ENCODE measurements at places on chromosomes 5 and 9.

- no peak for DNase-seq
Measured at GRCh38 chr9:75604661-75605060, 285.8 kb upstream of the PCSK5 start.

DNA sequence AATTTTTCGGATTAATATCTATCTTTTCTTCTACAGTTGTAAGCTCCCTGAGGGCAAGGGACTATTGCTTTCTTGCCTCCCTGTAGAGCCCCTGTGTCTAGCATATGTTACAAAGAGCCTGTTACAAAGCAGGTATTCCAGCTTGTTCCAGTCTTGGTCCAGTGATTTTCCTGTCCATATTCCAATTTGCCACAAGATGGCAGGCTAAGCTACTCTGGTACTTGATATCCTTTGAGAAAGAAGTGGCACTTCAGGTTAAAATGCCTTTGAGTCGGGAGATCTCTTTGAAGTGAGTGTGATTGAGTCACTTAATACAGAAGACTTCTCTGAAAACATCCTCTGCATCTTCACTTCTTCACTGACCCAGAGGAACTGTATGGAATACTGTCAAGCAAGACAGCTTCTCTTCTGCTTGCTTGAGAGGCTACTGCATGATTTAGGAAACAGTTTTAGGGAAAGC lies 24.5 kb downstream of the CAVIN4 start:
- DNase-seq, result peak; percentile 50

DNA sequence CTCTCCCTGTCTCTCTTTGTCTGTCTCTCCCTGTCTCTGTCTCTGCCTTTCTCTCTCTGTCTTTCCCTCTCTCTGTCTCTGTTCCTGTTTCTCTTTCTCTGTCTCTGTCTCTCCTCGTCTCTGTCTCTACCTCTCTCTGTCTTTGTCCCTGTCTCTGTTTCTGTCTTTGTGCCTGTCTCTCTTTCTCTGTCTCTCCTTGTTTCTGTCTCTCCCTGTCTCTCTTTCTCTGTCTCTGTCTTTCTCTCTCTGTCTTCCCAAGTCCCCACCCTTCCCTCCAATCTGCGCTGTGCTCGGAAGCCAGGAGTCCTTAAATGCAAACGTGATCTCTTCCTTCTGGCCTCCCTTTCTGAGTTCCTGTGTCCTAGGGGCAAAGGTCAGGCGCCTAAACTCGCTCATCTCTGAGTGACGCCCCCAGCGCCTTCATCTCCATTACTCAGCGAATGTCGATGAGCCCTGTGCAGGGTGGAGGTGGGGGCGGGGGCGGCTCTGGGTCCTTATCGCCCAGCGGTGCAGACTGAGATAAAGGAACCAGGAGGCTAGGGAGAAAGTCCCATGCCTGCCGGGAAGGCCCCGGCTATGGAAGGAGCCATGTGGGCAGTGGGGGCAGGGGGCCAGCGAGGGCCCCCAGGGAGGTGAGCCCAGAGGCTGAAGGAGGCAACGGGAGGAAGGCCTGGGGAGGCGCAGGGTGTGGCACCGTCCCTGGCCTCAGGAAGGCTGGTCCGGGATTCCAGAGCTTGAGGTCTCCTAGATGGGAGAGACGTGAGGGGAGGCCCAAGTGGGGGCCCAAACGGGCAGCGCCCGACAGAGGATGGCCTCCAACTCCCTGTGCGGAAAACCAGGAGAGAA lies 1.5 kb upstream of the SLC6A19 start:
- DNase-seq, result no peak

DNA sequence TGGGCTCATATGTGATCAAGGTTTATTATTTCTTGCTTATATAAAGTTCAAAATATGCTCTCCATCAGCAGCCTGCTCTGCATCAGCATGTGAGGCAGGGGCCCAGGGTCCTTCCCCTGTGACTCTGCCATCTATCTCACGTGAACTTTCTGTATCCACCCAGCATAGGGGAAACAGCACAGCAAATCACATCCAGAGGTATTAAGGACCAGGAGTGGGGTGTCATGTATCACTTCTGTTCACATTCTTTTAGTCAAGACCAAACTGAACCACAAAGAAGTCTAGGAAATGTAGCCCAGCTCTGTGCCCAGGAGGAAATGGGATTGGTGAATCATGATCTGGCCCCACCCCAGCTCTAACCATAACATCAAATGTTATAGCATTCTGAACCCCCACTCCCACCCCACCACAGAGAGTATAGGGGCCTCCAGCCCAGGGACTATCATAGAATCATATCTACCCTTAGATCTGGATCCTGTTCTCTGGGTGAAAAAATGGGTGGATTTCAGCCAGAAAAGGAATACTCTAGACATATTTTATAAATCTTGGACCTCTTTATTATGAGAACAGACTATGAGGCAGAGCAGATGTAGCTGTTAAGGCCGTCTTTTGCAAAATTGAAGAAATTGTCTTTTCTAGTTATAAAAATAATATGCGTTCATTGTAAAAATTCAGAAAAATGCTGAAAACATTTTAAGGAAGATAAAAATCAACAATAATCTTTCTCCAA lies 473.7 kb downstream of the ARHGEF28 start:
- DNase-seq, result no peak

- DNase-seq, result no peak
Measured at GRCh38 chr9:124818431-124819281, 34.6 kb upstream of the WDR38 start.

DNA sequence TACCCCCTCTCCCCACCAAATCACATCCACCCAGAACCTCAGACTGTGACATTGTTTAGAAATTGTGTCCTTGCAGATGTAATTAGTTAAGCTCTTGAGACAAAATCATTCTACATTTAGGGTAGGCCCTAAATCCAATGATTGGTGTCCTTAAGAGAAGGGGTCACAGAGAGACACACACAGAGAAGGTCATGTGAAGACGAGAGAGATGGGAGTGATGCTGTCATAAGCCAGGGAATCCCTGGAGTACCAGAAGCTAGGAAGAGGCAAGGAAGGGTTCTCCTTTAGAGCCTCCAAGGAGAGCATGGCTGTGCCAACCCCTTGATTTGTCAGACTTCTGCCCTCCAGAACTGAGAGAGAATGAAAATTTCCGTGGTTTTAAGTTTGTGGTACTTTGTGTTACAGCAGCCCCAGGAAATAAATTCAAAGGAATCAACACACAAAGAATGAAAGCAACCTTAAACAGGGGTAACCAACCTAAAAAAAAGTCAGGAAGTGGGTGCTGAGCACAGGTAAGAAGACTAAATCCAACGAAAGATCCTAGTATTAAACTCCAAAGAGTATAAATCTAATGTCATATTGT lies 33.6 kb downstream of the TIMD4 start:
- DNase-seq, result no peak

- DNase-seq, result no peak
Measured at GRCh38 chr9:137303893-137304382, 1.9 kb upstream of the NRARP start.

DNA sequence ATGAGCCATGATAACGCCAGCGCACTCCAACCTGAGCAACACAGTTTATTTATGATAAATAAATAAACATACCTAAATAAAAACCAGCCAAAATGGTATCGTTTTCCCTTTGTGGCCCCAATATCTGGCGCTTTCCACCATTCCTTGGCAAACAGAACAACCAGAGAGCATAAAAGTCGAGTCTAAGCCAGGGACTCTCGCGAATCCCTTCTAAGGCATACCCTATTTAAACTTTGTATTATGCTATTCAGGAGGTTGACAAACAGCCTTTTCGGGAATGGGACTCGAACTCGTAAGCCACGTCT lies 386 bp upstream of the MATR3 start:
- no peak for DNase-seq

DNA sequence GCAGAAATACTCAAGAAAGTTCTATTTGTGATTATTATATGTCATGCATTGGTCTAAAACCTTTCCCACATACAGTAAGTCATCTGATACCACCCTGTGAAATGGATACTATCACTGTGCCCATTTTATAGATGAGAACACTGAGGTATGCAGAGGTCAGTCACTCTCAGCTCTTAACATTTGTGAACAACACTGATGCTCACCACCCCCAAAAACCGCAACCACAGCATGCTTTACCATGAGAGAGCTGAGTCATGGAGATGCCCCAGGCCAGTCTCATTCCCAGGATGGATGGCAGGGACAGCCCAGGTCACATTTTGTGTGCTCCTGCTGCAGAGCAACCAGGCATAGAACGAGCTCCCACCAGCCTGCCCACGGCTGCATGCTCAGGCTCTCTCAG lies 53.5 kb upstream of the IRX1 start:
- DNase-seq, result no peak

DNA sequence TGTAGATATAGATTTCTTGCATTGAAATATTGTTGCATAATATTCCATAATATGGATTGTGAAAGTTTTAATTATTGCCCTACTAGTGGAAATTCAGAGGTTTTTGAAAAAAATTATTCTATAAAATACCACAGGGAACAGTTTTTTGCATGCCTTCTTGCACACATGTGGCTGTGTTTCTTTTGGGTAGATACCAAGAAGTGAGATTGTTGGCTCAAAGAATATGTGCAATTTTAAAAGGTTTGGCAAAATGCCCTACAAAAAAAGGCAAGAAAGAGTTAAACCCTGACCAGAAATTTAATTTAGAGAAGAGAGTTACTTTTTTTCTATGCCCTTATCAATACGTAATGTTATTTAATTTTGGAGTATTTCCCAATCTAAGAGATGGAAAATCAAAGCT lies 270.8 kb upstream of the DAPK1 start:
- no peak for DNase-seq

DNA sequence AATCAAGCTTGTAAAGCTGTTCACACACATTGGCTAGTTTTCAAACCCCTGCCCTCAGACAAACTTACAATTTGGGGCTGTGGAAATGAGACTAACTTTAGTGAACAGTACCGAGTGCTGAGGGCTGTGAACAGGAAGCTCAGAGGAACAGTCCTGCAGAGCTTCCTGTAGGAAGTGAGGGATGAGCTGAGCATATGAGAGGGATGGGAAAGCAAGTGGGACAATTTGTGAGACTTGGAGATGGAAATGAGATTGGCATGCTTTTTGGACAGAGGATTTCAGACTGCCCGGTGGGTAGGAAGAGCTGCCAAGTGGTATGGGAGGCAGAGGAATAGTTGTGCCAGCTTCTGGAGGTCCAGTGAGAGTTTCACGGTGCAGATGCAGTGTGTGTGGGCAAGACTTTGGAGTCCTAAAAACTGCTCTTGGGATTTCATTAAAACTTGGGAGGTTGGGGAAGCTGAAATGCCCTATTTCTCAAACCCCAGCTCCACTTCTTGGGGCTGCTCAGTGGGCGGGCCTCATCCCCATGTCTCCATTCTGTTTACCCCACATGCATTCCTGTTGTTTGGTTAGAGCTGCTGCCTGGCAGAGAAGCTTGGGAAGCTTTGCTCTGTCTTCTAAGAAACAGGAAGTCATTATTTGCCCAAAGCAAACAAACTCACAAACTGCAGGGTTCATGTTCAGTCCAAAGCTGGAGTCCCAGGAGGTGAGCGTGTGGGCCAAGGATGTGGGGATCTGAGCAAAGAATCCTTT lies 267.5 kb downstream of the ZSWIM6 start:
- peak; percentile 36 for DNase-seq

GRCh38 chr5:23274171-23274570 lies 233.2 kb upstream of the PRDM9 start:
- no peak for DNase-seq

- no peak for DNase-seq
Measured at GRCh38 chr5:156435101-156435500, 108.1 kb downstream of the SGCD start.

DNA sequence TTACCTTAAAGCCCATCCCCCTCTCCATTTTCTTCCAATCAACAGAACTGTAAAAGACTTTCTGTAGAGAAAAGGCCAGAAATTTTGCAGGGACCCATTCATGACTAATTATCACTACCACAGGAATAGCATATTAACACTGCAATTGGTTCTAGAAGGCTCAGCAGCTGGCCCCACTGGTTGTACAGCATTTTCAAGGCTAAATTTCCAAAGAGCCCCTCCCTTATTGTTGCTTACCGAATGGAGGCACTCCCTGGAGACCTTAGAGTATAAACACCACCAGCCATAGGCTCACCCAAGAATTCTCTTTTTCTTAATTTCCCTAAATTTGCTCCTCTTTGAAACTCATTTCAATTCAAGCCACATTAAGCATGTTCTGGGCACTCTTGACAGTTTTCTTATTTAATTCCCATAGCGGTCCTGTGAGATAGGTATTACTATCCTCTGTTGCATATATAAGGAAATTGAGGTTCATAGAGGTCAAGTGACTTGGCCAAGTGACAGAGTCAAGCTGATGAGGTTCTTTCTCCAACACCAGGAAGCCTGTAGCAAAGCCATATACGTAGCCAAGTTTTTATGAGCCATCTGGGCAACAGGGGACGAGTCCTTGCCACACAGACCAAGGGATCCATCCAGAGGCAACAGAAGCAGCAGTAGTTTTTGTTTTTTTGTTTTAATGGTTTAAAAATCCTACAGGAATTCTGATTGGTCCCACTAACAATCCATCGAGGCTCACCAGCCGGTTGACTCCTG lies 83.9 kb upstream of the NR5A1 start:
- no peak for DNase-seq

- DNase-seq, result no peak
Measured at GRCh38 chr9:124274226-124274625, 16.5 kb downstream of the NEK6 start.

DNA sequence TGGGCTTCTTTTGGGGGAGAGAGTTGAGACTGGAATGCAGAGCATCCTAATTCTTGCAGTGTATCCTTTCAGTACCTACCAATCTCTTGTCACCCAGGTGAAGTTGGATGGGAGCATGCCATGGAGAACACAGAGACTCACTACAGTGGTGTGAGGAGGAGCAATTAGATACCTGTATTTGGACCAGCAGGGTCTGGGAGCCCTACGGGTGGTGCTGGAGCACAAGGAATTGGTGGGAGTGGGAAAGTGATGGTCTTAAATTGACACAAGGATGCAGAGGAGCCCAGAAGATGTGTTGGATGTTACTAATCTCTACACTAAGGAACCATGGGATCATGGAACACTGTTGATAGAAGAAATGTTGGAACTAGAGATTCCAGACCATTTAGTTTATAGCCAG lies 212.7 kb downstream of the CHSY3 start:
- no peak for DNase-seq

DNA sequence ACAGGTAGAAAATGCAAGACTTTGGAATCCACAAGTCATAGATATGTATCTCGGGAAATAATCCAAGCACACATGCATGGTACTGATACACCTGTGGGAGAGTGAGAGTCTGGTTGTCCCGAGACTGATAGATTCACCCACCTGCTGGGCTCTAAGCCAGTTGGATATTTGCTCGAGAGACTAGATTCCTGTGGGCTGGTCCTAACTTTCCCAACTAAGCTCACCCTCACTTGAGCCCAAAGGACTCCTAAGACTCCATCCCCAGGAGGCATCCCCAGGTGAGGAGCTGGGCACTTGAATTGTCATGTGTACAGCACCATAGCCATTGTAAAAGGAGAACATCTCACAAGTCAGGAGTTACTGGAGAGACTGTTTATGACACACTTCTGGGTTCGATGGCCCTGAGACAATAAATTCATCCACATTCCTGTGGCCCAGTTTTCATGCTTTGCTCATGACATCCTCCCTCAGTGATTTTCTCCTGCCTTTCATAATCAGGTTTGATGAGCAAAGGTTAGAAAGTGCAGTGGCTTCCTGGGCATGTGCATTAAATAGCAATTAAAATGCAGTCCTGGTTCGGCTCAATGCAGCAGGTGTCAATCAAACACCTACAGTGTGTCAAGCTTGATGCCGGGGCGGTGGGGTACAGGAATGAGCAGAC lies 18.1 kb downstream of the SLC1A1 start:
- peak; percentile 82 for DNase-seq

All from AG10803 (cell line).